ENCODE measurements at places on chromosomes 3 and 15.

DNA sequence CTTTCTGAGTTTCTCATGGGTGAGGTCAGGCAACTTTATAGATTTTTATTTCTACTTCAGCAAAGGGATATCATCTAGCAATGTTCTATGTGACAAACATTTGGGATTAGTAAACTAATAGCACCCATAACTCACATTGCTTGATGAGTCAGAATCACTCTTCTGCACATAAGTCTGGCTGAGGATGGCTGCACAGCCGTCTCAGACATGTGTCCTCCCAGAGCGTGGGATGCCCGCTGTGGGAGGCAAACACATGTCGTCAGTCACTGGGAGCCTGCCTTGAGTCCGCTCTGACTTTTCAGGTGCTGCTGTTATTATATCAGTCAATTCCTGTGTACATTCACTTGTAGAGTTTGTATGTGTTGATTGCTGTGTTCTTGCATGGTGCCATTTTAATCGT lies 230.7 kb upstream of the TRIM42 start:
- no peak for DNase-seq

DNA sequence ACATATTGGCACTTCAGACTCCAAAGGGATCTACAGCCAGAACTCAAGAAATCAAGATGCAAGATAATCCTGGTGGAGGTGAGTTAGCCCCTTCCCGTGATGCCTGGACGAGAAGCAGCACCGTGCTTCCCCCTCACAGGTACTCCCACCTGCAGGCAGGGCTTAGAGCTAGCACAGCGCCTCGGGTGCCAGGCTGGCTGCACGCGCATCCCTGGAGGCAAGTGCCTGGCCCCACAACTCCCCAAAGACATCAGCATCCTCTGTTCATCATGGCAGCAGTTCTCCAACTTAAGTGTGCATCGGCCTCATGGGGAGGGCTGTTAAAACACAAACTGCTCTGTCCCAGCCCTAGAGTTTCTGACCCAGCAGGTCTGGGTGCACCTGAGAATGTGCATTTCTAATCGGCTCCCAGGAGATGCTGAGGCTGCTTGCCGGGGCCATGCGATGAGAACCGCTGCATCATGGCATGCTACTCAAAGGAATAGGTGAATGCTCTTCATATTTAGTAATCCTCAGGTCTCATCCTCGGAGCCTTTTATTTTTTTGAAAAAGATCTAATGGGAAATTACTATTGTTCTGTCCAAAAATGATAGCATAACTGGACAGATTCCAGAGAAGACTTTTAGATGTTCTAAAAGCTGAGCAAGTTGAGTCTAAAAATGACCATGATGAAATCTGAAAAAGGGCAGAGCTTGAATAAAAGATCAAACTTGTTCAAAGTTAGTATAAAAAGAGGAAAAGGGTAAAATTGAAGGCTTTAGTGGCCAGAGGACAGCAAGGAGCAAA lies 244.2 kb downstream of the ADAMTS17 start:
- DNase-seq = no peak

DNA sequence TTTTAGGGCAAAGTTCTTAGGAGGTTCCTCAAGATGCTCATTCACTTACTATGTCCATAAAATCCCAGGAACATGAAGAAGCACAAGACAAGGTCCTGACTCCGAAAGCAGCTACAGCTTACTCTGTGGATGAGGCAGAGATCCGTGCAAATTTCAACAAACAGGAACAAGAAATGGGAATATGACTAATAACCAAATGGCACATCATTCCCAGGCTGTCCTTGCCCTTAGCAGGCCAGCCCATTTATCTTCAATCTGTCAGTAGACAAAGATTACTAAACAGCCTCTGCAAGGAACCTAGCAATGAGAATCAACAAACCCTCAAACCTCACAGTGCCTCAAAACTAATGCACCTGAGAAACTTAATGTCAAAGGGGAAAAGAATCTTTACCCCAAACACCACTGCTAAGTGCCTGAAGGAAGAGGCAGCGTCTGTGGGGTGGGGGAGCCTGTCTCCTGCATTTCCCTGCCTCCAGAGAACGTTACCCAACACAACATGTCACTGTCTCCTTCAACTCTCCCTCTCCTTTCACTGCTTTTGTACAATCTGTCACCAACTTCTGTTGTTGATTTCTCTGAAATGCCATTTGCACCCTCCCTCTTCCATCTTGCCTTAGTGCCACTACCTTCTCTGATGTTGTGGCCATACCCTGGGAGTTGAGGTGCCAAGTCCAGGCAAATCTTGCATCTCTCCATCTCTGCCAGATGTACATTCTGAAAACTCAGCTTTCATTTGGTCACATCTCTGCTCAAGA lies 4.8 kb downstream of the TNFAIP8L3 start:
- no peak for DNase-seq

DNA sequence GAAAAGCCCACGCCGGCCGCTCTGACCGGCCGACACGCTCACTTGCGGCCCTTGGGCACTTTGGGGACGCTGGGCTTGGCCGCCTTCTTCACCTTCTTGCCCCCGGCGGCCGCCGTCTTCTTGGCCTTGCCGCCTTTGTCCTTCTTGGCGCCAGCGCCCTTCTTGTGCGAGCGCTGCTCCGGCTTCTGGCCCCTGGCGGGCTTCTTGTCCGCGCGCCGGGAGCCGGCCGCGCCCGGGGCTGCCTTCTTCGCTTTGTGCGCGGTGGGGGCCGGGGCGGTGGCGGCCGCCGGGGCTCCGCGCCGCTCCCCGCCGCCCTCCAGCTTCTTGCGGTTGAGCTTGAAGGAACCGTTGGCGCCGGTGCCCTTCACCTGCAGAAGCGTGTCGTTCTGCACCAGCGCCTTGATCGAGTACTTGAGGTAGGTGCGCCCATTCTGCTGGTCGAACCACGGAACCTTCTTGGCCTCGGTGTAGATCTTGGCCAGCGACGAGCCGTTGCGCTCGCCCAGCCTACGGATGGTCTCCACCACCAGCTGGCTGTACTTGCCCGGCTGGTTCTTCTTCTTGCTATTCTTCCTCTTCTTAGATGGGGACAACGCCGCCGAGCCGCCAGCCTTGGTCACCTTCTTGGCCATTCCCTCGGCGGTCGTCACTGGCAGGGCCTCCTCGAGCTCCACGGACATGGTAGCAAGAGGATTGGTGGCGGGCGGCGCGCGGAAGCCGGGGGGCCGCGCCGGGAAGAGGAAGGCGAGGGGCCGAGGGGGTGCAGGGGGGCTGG lies 36.7 kb downstream of the HMCES start:
- no peak for DNase-seq

DNA sequence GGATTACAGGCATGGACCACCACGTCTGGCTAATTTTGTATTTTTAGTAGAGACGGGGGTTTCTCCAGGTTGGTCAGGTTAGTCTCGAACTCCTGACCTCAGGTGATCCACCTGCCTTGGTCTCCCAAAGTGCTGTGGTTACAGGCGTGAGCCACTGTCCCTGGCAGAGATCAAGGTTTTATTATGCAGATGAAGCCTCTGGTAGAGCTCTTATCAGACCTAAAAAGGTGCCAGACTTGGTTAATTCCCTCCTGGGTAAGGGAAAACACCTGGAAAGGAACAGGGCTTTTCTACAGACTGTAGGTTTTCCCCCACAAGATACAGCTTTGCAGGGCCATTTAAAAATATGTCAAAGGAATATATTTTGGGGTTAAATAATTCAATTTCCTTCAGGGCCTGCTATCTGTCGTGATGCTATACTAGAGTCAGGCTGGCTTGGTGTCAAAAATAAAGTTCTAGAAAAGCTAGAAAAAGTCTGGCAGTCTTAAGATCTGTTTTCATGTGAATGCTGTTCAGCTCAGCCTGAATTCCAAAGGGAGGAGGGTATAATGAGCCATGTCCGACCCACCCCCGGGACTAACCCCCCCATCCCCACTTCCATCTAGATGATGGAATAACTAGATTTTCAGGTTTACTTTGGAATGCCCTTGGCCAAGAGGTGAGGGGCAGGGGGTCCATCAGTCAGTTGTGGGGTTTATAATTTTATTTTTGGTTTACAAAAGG lies 1.9 kb upstream of the BLOC1S6 start:
- DNase-seq = no peak

- DNase-seq = no peak
Observed at GRCh38 chr15:73647259-73648013, 14.2 kb upstream of the NPTN start.

DNA sequence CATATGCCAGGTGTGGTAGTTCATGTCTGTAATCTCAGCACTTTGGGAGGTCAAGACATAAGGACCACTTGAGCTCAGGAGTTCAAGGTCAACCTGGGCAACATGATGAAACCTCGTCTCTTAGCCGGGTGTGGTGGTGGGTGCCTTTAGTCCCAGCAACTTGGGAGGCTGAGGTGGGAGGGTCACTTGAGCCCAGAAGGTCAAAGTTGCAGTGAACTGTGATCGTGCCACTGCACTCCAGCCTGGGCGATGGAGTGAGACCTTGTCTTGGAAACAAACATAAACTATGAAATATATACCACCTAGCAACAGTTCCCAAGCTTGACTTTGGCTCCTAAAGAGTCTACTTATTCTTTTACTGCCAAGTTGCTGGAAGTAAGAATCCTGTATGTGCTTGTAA lies 30.9 kb downstream of the UBE3A start:
- DNase-seq = no peak

DNA sequence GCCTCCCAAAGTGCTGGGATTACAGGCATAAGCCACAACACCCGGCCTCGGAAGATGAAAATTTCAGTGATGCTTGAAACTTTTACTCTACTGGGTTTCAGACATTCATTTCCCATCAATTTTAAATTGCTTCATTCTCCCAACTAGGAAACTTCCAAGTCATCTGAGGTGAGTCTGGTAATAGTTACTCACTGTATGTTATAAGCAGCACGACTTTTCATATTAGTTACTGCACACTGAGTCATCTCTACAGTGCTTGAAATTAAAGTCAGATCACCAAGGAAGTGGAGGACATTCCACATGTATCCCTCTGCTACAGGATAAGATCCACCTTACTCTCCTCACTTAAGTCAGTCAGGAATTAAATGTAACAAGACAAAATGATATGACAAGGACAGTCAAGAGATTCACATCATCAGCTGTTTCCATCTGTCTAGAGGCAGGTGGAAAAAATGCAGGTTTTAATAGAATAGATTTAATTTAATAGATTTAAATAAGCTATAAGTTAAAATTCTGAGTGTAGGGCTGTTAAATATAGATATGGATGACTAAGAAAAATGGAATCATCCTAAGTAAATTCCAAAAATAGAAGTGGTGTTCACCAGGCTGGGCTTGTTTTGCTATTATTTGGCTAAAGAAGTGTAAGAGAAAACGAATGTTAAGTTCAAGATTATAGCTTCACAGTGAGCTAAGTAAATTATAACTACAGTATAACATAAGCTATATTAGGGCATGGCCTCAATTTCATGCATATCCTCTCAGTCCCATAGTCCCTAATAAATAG lies 104.4 kb downstream of the TMCO5A start:
- no peak for DNase-seq

DNA sequence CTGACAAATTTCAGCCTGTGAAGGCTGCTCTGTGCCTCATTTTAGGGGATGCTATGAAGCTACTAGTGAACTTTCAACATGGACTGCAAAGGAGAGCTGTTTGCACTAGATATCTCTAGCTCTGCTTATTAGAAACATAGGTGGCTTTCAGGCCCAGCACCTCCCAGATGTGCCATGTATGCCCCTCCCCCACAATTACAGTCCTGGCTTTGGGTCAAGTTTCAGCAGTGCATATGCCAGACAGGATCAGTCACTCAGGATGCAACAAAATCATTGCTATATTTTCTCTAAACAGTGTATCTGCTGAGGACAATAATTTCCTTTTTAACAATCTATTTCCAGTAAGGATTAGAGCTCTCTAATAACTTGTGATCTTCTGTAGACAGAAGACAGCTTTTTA lies 178.8 kb upstream of the STAC start:
- no peak for DNase-seq

DNA sequence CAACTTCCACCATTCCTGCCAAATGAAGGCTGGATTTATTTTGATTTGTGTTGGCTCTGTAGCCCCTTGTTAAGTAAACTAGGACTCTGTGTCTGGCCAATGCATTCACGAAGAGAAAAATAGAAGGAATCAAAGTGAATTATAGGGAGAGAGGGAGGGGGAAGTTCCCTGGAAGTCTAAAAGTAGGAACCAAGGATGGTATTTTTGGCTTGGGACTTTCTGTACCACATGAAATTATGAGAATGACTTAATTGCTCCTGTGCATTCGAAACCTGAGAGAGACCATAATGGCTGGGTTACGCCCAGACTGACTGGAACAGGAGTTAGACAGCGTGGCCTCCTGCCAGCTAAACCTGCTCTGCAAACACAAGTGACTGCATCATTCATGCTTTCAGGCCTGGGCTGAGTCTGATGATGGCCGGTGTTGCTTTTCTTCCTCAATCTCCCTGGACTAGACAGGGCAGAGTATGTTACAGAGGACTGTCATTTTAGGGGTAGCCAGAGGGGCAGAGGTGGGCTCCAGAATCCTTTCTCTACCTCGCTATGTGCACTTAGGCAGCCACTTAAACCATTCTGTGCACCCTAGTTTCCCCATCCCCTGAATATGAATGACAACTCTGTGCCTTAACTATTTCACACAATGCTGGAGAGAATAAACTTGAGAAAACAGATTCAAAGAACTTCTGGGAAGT lies 58.9 kb downstream of the MYO1E start:
- DNase-seq = peak; percentile 27

DNA sequence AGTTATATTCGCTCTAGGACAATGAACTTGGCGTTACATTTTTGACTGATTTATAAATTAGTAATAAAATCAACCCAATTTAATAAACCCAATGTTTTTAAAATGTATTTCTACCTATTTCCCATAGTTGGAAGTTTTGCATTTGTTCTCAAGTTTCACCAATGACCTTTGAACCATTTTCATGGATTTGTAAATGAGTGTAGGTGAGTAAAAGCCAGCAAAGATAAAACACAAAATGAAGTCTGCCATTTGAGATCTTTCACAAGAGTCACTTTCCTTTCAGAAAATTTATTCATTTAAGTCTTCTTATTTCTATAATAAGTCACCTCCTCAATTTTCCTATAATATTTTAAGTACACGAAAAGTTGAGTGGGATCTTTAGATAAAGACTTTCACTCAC lies 92.1 kb downstream of the MEIS2 start:
- DNase-seq = no peak

GRCh38 chr15:89749951-89750559 lies 994 bp downstream of the MESP1 start:
- no peak for DNase-seq

GRCh38 chr3:17656264-17656663 lies 86.2 kb downstream of the TBC1D5 start:
- no peak for DNase-seq

DNA sequence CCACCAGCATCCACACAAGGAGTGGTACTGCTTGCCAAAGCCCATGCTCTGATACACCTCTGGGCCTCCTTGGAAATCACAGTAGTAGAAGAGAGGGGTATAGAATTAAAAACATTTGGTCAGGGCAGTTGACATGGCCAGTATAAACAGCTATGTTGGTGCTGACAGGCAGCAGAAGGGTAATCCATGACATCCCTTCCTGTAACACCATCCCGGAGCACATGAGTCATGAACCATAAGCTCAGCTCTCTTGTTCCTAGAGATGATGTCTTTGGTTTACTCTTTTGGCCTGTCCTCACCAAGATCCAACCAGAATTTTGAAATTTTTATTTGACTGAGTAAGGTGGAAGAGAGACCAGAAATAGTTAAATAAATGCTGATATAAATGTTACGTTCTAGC lies 132.6 kb upstream of the CTDSPL start:
- DNase-seq = no peak

- no peak for DNase-seq
Observed at GRCh38 chr3:143700431-143700975, 147.8 kb downstream of the SLC9A9 start.
